ENCODE measurements at places on chromosomes 11 and 22.

- no peak for DNase-seq
These were observed 11.0 kb upstream of the CWF19L2 start for GRCh38 chr11:107468596-107468995.

DNA sequence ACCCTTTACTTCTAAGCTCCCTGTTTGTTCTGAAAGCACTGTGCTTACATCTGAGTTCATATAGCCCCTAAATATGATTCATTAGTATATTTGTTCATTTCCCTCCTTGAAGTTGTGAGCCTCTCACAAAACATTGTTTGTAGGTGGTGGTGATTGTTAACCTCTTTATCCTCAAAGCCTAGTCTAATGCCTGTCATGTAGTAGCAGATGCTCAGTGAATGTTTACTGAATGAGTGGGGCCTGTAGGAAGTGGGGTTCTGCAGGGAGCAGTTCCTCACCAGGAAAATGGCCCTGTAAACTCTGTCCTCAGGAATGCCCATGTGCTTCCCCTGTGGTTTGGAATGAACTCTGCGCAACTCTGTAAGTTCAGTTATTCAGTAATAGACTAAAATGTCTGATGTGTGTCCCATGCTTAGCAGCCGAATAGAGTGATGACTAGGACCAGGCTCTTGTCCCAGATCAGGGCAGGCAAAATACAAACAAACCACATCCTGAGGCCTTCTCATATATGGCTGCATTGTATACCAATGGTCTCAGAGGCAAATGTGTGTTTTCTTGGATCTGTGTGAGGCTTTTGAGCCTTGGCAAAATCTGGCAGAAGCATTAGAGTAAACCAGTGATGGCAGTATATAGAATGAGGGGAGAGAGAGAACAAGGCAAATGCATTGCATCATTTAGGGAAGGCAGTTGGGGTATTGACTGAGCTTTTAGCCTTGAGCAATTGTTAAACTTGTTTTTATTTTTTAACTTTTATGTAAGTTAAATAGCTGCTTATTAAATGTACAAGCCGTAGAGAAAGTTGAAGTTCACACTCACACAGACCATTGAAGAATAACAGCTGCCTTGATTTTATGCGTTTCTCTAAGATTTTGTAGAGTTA is 91.4 kb upstream of the BIRC3 start:
- no peak for DNase-seq

DNA sequence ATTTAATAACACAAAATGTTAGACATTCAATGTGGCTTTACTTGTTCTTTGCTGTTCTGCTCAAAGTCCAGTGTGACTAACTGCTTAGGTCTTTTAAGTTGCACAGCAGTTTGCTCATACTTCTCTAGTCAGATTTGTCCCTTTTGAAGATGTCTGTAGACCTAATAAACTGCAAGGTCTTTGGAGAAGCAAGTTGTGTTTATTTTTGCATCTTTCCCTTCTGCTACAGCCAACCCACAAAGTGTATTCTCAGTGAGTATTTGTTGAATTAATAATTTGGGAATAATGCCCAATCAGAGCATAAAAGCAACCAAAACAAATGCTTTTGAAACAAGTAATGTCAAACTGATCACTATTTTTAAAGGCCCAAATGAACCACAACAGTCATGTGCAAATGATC is 312.5 kb downstream of the CADM1 start:
- no peak for DNase-seq

DNA sequence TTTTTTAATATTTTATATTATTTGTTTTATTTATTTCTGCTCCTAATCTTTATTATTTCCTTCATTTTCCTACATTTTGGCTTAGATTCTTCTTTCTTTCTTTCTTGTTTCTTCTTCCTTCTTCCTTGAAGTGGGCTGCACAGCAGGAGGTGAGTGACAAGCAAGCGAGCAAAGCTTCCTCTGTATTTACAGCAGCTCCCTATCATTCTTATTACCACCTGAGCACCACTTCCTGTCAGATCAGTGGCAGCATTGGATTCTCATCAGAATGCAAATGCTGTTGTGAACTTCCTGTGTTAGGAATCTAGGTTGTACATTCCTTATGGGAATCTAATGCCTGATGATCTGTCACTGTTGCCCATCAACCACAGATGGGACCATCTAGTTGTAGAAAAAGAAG is 784.9 kb upstream of the LUZP2 start:
- DNase-seq: no peak

- DNase-seq: no peak
These were observed 157.0 kb upstream of the TIMP3 start for GRCh38 chr22:32644252-32645100.

DNA sequence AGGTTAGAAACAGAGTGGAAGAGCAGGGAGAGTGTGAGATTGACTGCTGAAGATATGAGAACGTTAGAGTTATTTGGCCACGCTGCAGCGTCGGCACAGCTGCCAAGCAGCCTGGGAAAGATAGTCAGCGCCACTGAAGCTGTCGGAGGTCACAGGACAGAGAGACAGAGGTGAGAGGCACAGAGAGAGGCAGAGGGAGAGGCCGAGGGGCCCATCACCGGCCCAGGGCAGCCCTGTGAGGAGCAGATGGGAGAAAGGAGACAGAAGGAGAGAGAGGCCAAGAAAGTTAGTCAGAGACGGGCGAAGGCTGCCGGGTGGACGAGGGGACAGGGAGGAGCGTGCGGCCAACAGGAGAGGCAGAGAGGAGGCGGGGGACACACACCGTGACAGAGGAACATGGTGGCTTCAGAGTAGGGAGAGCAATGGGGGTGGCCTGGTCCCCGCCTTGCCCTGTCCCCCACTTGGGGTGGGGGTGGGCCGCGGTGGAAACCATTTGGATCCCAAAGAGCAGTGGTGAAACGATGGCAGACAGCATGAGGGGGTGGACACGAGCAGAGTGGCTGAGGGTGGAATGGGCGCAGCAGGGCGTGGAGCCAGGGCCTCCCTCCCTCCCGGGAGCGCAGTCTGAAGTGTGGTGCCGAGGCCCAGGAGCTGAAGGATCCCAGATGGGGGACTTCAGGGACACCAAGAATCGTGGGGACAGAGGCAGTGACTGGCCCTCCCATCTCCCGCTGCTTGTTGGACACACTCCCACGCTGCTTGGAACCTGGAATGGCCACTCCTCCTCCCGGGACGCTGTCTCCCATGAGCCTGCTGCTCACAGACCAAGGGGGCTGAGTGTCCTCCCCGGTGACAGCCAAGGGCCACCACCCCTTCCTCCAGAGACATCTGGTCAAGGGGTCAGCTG is 26.6 kb downstream of the LRRC10B start:
- DNase-seq: no peak

DNA sequence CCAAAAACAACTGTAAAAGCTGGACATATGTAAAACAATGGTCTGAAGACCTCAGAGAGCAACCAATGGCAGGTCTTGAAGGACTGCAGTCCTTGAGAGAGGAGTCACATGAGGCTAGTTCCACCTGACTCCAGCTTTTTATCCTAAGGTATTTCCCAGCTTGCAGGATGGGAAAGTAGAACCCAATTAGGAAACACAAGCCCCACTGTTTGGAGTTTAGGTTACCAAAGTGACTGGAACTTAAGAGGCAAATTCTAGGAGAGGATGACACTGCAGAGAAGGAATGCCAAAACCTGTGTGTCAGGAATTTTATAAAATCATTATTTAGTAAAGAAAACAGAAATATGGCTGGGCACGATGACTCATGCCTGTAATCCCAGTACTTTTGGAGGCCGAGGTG is 18.4 kb downstream of the OR2AT4 start:
- DNase-seq: no peak

DNA sequence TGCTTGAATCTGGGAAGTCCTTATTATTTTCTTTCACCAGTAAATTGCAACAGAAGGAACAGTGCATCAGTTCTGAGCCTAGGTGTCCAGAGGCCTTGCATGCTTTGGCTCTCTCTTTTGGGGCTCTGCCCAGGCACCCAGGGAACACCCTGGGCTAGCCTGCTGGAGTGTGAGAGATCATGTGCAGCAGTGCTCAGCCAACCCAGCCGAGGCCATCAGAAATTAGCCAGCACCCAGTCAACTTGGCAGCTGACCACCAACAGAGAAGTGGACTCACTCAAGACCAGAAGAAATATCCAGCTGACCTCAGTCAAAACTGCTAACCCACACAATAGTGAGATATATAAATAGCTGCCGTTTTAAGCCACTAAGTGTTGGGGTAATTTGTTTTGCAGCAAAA is 11.2 kb upstream of the P4HA3 start:
- DNase-seq: no peak

DNA sequence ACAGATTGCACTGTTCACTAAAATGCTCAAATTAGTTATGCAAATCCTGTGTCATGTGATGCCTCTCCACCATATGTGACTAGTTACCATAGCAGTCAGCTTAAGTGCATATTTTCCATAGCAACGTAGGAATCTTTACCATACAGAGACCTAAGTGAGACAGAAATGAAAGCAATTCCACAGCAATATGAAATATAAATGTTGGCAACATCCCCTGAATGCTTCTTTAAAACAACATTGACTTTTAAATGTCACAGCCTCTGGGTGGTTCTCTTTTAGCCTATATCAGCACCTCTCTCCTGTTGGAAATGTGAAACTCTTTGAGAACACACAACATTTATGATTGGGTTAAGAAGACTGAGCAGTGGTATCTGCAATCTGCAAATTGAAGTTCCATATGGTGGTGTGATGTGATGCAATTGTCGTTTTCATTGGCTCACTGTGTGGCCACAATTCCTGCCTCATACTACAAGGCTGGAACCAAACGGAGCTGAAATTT is 814.6 kb downstream of the DLG2 start:
- no peak for DNase-seq

- DNase-seq: no peak
These were observed 370.3 kb downstream of the TENM4 start for GRCh38 chr11:79070518-79070917.

DNA sequence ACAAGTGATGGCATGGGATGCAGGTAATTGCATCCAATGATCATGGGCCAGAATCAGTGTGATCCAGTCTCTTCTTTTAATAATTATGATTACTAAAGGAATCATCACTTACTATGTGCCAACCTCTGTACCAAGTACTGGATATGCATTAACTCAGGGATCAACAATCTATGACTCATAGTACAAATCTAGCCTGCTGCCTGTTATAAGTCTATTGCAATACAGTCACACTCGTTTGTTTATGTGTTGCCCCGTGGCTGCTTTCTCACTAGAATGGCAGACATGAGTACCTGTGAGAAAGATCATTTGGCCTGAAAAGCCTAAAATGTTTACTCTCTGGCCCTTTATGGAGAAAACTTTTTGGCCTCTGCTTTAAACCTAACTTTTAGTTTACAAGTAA is 45.0 kb downstream of the OR6Q1 start:
- no peak for DNase-seq

DNA sequence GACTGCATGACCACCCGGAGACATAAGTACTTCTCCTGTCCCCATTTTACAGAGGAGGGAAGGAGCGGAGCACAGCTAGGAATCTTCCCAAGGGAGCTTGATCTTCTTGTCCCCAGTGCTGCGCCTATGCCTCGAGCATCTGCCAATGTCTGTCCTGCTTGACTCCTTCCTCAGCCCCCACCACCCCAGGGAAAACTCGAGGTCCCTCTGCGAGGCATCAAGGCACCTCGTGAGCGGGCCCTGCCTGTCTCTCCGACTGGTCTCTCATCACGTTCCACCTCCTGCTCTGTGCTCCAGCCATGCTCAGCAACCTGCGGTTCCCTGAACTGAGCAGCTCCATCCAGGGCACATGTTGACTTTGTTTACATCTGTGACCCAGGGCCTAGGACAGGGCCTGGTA is 2.5 kb downstream of the NCF4 start:
- no peak for DNase-seq

DNA sequence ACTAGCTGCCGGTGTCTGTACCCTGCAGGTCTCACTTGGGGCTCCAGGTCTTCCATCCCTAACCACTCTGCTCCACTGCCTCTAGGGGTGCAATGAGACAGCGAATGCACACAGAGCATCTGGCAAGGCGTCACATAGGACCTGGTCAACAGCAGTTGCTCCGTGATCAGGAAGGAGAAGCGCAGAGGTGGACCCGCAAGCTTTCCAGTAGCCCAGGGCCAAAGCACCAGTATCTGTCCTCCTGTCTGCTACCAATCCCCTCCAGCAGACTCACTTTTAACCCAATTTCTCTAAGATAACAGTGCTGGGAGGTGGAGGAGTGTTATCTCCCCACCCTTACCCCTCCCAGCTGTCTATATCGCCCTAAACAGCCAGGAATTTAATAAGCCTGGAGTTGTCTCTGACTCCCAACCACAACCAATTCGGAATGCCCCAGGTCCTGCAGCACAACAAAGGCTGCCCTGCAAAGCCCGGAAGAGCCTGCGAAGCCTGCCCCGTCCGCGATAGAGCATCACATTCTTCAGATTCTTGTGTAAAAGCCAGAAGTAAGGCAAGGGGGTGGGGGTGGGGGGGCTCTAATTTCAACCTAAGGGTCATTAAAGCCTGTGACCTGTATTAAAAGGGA is 19.3 kb downstream of the MYH9 start:
- DNase-seq: no peak

DNA sequence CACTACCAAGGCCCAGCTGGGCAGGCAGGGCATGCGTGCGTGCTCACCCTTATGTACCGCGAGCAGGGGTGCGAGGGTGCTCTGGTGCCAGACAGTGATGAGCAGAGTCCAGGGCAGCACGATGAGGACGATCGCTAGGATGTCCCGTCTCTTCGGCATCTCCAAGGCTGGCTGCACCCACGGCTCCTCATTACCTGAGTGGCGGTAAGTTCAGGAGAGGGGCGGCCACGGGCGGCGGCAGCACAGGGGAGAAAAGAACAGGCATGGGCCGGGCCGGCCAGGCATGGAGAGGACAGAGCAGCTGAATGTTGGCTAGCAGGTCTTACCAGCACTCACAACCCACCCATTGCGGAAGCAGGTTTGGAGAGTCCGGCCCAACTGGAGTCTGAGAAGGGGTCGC is 24.5 kb downstream of the B3GAT1 start:
- DNase-seq: no peak

- DNase-seq: no peak
These were observed 673 bp upstream of the SHANK2 start for GRCh38 chr11:71252770-71253730.

Data from stimulated activated CD4-positive, alpha-beta T cell treated with anti-CD3 and anti-CD28 coated beads, Interleukin-12 subunit alpha, Interleukin-12 subunit beta, amount 100 ng/mL, for 24 hours (primary cell).